NCI-H1105 (cell line): ENCODE measurements at places on chromosomes 6 and 20.
A peak's percentile ranks its signal among the peaks of the same experiment; 100 is the strongest.

- DNase-seq: no peak
These were observed 271.0 kb downstream of the ZNF217 start for GRCh38 chr20:53322651-53323050.

DNA sequence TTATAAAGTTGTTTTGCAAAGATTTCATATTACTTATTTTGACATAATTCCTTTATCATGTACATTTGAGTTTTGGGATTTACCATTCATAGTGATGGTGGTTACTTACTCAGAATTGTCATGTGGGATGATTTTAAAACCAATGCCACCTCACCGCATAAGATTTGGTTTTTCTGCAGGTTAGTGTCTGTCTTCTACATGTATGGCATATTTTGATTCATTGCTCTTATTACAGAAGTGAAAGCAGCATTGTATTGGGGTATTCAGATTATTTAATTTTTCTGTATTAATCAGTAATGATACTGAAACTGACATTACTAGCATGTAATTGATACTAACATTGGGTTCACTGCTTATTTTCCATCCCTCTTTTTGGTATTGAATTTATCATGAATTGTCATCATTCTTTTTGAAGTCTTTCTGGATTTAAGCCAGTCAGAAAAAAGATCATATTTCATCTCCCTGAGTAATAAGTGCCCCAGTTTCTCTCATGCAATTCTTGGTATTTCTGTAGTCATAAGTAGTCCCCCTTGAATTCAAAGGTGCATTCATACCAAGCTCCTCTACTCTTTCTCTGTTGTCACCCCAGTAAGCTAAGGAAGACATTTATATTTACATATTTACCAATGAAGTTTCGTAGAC lies 176.6 kb downstream of the BCKDHB start:
- DNase-seq: no peak

DNA sequence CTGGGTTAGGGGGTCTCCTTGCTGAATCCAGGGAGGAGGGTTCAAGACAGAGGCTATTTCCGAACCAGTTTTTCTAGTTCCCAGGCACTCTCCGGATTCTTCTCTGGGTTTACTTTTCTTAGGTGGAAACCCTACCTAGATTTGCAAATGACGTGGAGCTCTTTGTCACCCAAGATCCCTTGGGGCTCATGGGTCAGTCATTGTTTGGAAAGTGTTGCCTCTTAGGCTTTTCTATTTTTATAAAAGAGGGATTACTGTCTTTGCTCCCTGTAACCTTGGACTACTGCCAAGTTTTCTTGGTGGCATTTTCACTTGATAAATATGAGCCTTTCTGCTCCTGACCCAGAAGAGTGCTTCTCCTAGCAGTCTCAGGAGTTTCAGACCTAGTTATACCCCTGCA lies 33.6 kb downstream of the FAM209B start:
- DNase-seq: peak; percentile 5

DNA sequence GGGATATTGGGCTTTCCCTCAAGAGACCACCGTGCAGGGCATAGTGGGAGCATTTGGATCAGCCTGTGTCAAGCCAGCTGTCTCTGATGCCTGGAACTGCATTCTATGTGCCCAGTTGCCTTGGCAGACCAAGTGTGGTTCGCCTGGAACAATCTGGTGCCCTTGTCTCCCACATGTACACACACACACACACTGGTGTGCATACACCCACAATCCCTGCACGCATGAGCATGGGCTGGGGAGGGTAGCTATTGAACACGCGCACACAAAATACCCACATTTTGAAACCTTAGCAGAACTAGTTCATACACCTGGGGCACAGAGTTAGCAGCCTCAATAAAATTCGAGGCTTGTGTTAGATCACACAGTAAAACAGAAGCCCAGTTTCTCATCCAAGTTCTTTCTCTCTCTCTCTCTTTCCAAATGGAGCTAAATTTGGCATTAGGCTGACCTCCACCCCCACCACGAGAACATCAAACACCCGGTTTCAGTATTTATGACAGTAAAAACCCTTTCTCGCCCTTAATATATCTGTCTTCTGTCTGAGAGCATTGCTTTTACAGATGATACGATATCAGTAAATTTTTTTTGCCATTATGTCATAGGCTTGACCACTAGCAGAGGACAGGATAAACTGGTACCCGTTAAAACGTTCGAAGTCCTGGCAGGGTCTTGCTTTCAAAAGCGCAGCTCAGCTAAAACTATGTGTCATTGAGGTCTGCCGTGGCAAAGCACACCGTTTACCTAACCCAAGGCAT lies 18.2 kb upstream of the NFATC2 start:
- DNase-seq: no peak

- DNase-seq: no peak
These were observed 84.0 kb upstream of the SLC22A16 start for GRCh38 chr6:110560239-110561007.

- no peak for DNase-seq
These were observed 38.8 kb downstream of the WASF1 start for GRCh38 chr6:110140650-110141049.

DNA sequence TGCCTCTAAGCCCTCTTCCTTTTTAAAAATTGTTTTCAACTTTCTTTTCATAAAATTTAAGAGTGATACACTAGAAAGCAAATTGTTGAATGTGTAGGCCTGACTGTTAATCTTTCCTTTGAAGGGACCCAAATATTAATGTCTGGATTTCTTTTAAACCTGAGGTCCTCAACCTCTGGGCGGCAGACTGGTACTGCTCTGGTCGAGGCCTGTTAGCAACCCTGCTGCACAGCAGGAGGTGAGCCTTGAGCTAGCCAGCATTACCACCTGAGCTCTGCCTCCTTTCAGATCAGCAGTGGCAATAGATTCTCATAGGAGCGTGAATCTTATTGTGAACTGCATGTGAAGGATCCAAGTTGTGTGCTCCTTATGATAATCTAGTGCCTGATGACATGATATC lies 191.2 kb downstream of the MANEA start:
- DNase-seq: no peak

DNA sequence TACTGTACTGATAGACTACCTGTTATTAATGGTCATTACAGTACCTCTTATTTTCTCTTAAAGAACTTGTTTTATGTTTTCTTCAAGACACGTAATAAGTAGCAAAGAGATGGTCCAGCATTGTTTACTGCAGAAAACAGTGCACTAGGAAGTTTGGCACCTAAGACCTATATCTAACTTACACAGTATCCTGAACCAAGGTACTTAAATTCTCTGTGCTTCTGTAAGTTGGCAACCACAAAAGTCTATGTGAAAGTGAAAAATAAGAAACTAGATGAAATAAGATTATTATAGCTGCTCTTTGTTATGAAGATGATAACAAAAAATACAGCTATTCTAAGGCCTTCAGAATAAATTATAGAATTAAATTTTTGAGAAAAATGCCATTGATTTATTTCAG lies 411.7 kb upstream of the SOX4 start:
- DNase-seq: no peak

DNA sequence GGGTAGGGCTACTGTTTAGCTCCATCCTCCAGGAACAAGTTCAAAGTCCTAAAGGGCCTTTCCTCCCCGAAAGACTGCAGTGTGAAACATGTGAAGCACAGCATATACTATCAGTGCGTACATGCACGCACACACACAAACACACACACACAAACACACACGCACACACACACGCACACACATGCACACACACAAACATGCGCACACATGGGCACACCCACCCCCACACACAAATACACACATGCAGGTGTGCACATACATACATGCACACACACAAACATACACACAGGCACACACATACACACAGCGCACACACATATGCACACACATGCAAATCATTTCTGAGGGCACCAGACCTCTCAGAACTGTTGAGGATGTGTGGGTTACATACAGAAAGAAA lies 382.0 kb upstream of the CDH4 start:
- DNase-seq: no peak

- no peak for DNase-seq
These were observed 520.7 kb downstream of the QKI start for GRCh38 chr6:163935158-163935762.

- DNase-seq: no peak
These were observed 23.7 kb downstream of the TRAF3IP2 start for GRCh38 chr6:111581957-111582356.

GRCh38 chr6:168030218-168030746 lies 32.8 kb downstream of the KIF25 start:
- DNase-seq: no peak

DNA sequence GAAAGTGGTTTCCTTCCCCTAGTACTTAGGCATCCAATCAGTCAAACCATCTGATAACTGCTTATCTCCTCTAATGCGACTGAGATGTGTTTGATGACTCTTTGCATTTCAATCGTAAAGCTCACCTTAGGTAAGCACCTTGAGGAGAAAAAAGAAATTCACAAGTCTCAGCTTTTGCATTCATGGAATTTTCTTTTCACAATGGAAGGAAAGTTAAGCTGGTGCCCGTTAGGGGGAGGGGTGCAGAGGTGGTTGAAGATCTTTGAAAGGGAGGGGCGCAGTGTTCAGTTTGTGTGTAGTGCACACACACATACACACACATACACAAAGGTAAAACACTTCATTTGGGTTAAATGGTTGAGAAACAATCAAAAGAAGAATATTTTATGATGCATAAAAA lies 87.1 kb upstream of the SALL4 start:
- DNase-seq: no peak

GRCh38 chr6:4209196-4209595 lies 73.8 kb upstream of the ECI2 start:
- DNase-seq: no peak

DNA sequence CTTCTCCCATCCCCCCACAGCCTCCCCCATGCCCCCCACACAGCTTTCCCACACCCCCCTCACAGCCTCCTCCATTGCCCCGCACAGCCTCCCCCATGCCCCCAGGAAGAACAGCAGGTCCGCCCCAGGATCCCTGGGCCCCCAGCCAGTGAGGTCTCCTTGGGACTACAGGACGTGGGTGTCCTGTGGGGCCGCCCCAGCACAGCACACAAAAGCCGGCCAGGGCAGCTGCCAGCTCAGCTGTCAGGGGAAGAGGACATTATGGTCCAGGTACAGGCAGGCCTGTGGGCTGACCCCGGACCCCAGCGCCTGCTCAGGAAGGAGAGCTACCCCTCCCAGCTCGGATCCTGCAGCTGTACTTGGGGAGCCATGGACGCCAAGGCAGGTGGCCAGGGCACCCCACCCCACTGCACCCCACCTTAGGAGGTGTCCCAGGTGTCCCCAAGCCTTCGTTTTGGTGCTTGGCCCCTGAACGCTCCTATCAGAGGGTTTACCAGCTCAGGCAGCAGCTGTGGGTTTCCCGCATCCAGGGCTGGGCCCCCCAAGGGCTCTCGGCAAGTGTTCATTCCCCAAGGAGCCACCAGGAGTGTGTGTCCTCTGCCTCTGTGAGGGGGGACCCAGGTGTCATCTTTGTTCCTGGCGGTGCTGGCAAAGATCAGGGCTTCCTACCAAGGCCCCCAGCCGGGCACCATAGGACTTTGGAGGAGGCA lies 42.3 kb upstream of the GATA5 start:
- no peak for DNase-seq

DNA sequence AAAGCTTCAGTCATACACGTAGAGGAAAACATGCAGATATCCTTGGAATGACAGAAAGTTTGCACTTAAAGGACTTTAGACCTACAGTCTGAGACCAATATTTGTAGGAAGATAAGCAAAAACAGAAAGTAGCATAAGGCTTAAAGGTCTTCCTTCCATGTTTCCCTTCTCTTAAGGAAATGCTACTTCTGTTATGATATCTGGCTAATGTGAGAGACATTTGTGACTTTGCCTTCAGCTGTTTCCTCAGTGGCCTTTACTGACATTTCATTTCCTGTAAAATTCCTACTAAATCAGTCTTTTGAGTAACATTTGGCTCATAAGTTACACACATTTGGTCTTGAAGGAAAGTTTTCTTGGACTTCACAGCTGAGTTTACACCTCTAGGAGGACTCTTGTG lies 713.4 kb downstream of the TBC1D32 start:
- DNase-seq: no peak
